ENCODE measurements at places on chromosomes 1 and 21.

DNA sequence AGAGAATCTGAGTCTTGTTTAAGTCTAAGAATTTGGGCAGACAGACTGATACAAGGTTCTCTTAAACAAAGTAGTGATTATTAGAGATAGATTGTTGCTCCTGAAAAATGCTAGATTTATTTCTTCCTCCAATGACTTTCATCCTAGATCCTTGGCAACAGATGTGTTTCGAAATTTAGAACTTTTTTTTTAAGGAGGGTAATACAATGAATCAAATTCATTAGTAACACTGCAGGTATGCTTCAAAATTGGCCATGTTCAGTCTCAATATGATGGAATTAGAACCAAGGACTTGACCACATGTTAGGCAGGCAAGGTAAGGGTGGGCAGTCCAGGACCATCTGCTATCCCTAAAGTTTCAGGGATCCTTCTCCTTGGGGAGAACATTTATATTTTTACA, 4.5 kb upstream of the LCE1F start:
- no peak for DNase-seq

- no peak for DNase-seq
Measured at GRCh38 chr21:16071761-16072160, 342.0 kb downstream of the USP25 start.

DNA sequence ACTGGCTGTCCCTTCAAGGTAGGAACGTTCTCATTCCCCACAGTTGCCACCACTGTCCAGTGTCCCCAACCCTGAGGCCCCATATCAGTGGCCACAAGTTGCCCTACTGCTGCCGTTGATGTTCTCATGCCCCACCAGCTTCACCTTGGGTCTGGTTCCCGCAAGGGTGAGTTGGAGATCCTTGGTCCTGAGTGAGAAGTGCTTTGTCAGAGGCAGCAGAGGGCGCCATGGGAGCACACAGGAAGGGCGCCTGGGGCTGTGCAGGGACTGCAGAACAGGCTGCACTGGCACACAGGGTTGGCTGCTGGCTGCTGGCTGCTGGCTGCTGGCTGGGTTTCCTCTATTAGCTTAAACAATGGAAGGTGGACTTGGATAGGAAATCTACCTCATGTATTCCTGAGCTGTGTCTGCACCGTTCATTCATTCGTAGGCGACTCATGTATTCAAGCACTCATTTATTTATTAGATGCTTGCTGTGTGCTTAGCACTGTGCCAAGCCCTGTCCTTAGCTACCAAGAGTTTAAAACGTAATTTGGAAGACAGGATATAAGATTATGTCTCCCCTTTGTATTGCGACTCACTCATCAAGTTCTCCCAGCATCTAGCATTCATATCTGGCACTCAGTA, 2.1 kb upstream of the S100A9 start:
- DNase-seq, result peak; percentile 86

- no peak for DNase-seq
Measured at GRCh38 chr1:227368009-227368408, 49.7 kb upstream of the CDC42BPA start.

GRCh38 chr1:185156288-185156853, 382 bp downstream of the TRMT1L start:
- DNase-seq, result peak; percentile 74

DNA sequence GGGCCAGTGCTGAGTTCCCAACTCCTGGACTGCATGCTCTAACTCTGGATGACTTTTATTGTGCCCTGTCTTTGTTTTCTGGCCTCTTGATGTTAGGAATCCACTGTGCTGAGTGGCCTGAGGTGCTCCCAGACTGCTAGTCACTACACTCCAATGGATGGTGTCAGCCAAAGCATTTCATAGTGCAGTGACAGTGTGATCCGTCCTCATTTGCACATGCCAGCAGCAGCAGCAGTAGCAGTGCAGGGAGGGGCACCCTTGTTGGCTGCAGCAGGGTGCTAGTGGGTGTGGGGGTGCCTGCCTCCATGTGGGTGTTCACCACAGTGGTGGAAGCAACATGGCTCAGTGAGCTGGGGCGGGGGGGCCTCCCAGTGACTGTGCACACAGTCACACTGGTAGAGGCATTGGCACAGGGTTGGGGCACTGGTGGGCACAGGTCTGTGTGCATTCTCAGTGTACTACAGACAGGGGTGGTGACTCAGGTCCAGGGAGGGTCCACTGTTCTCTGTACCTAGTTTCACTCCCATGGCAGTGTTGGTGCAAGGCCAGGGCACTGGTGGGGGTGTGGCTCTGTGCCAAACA, 214.0 kb downstream of the ZC3H11B start:
- no peak for DNase-seq

DNA sequence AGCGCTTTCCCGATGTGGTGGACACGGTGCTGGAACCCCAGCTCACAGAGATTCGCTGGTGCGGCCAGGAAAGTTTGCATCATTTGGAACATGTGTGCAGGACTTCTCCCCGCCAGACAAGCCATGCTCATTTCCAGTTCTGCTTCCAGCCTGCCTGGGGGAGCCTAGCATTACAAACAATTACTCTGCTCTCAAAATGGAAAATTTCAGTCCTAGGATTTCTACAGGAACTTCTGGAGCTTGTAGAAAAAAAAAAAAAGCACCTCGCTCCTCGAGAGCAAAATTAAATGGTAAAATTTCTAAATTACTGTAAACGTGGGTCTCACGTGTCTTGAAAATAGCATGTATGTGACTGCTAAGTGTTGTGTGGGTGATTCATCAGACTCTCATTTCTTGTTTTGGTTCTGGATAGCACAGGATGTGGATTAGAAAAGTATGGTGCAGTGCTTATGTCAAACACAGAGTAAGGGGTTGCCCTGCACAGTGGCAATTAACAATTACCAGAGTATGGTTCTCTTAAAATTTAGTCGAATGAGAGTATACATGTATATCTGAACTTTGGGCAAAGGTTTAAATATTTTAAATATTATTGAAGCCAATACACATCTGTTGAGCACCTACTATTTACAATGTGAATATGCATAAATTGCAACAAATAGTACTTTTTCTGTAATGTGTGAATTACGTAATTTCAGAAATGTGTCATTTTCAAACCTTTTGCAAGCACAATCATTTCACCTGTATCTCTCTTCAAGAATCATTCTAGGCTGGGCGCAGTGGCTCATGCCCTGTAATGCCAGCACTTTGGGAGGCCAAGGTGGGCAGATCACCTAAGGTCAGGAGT, 61.8 kb upstream of the PTGFRN start:
- DNase-seq, result no peak

DNA sequence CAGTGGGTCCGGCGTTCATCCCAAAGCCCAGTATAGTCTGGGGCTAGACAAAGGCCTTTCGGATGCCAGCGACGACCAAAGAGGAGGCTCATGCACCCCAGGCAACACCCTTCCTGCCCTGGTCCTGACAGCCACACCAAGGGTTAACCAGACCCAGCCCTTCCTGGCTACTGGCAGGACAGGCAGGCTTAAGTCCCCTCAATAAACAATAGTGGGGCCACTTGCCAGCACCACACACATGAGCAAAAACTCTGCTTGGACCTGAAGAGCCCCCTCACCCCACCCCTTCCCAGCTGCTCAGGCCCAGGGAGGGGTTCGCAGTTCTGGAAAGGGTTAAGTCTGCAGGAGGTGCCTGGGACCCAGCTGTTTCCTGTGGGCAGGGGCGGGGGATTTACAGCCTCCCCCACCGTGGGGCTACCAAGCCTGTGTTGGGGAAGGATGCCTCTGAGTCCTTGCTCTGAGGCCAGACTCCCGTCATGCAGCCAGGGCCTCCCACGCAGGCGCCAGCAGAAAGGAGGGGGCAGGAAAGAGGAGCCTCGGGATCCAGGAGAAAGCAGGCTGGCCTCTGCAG, 18.2 kb downstream of the PHLDA3 start:
- DNase-seq, result no peak

GRCh38 chr1:65525266-65526048, 105.0 kb downstream of the LEPR start:
- no peak for DNase-seq

DNA sequence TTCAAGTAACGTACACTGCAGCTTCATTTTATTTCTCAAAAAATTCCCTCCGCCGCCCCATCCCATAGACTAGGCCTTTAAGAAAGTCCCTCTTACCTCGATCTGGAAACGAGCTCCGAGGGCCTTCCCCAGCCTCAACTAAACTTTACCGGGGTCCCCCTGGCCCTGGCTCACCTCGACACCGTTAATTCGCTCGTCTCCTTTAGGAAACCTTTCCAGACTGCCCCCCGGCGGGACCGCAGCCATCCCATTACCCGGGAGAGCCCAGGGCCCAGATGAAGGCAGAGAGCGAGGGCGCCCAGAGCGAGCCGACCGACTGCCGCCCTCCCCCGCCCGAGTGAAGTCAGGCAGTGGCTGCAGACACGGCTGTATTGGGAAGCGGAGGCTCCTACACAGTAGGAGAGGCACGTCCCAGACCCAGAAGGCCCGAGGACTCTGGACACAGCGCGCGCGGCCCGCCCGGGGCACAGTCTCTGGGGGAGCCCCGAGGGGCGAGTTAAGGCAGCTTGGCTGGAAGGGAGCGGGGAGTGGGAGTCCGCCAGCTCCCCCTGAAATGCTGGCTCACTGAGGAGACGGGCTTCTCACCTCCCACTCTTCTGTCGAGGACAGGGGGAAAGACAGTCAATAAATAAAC, 14.6 kb downstream of the SEMA6C start:
- no peak for DNase-seq

DNA sequence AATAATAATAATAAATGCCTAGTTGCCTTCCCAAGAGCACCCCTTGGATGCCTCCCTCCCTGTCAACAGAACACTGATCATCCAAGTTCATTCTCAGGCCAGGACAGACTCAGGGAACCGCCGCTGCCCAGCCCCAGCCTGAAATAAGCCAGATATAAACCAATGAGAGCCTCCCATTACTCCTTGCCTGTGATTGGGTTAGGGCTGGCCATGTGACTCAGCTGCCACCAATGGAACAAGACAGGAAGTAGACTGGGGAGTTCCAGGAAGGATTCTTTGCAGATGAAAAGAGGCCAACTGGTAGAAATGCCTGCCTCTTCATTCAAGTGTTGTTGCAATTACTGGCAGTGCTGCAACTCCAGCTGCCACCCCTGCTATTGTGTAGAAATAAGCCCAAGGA, 146.4 kb upstream of the TIAM1 start:
- DNase-seq, result no peak

DNA sequence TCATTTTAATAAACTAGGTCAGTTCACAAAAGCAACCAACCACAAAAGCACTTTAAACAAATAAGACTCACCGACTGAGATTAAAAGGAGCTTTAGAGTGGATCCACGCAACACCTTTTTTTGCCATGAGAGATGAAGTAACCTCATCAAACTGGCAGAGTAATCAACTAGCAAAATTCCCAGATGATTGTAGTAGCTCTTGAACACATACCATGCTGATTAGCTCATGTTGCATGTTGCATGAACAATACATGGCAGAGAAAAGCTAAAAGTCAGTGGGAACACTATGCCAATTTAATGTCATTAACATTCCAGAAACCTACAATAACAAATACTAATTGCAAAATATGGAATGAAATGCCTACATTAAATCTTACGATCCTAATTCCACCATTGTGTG, 4.1 kb downstream of the WARS2 start:
- DNase-seq, result no peak

DNA sequence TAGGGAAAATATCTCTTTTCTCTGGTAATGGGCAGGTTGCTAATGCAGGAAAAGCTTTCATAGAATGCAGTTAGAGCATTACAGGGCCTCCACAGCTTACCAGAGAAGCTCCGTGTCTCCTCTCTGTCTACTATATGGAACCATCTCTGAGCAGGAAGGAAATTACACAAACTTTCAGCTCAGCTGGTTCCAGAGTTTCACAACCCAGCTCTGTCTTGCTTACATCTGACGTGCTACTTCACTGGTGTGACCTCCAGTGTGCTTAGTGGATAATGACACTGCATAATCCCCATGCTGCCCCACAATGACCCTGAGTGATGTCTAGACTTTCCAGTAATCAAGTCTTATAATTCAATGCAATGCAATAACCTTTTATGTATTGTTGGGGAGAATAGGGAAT, 4.3 kb upstream of the FGGY start:
- DNase-seq, result no peak

DNA sequence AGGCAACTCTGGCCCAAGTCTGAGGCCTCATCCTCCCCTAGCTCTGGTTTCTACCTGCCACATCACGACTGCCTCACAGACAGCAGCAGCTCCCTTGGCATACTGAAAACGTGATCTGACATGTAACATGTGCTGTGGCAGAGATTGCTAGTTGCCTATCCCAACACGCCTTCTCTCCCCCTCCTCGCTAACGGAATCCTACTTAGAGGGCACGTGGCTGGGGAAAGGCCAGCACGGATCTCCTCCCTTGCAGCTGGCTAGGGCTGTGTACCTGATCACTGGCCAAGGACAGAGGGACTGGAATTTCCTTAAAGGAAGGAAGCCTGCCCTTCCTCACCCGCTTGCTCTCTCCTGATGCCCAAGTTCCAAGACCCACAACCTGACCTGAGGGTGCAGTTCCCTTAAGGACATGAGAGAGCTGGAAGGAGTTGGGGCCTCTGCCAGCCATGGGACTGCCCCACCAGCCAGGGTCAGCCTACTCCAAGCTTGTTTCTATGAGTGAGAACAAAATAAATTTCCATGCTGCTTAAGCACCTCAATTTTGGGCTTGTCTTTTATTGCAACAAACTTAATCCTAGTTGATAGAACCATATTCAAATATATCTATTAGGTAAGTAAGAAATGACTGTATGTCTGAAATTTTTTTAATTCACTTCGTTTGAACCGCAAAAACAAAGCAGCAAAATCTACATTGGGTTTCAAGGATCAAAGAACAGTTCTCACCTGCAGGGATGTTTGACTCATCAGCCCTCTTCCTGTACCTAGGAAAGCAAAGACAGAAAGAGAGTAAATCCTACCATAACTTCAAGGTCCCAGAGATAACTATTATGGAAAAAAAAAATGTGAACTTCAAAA, 7.2 kb downstream of the SETD4 start:
- DNase-seq, result no peak

GRCh38 chr1:65994223-65994622, 201.5 kb downstream of the PDE4B start:
- no peak for DNase-seq

DNA sequence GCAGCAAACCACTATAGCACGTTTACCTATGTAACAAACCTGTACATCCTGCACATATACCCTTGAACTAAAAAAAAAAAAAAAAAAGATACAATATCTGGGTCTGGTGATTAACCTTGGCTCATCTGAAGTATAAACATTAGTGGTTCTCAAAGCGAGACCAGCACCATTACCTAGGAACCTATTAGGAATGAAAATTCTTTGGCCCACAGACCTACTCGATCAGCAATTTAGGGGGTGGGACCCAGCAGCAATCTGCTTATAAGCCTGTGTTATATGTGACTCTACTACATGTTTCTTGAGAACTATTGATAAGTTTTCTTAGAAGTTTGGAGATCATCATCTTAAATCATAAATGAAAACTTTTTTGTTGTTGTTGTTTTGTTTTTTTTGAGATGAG, 9.7 kb upstream of the SPATA1 start:
- no peak for DNase-seq
